ENCODE measurements at places on chromosomes 16 and 17.

GRCh38 chr17:59399914-59400313 lies 68.5 kb downstream of the YPEL2 start:
- DNase-seq, result no peak

DNA sequence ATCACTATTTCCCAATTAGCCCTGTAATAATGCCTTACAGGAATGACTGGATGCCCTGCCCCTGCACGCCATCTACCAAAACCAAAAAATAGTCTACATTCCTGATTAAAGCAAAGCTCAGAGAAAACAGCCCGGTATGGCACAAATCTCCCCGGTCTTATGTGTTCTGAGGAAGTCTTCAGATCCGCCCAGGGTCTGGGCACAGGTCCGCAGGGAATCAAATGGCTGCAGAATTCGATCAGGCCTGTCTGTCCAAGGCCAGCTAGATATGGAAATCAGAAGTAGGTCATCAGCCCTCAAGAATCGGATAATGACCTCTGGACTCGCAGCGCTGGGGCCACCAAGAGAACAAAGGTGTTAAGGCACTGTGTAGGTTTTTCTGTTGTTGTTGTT lies 171.0 kb downstream of the ZFHX3 start:
- DNase-seq, result no peak

DNA sequence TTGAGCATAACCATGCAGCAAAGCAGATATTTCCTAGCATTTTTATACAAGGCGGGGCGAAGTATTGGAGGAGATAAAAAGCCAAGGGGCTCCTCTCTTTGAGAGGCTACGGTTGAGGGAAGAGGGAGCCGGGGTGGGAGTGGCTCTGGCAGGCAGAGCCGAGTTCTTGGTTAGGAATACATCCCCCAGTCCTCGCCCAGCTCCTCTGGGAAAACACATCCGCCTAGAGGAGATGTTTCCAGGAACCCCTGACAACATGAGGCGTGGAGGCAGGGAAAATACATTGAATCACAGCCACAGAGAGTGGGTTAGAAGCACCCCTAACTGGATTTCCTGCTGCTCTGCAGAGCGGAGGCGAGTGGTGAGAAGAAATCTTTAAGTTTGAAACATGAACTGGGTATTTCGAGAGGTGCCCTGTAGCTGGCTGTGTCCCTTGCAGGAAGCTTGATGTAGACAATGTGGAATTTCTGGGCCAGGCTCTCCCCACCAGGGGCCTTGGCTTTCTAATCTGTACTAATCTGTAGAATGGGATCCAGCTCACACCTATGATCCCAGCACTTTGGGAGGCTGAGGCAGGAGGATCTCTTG lies 27.3 kb downstream of the TTYH2 start:
- no peak for DNase-seq

GRCh38 chr16:65751622-65752521 lies 614.6 kb upstream of the CDH5 start:
- no peak for DNase-seq
